KBM-7 (cell line): ENCODE measurements at places on chromosomes 12 and 14.

DNA sequence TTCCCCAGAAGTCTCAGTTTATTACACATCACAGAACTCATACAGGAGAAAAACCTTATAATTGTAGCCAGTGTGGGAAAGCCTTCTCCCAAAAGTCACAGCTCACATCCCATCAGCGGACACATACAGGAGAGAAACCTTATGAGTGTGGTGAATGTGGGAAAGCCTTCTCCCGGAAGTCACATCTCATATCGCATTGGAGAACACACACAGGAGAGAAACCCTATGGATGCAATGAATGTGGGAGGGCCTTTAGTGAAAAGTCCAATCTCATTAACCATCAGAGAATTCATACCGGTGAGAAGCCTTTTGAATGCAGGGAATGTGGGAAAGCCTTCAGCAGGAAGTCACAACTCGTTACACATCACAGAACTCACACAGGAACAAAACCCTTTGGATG lies 20.1 kb downstream of the ZNF84 start:
- DNase-seq = peak; percentile 15

DNA sequence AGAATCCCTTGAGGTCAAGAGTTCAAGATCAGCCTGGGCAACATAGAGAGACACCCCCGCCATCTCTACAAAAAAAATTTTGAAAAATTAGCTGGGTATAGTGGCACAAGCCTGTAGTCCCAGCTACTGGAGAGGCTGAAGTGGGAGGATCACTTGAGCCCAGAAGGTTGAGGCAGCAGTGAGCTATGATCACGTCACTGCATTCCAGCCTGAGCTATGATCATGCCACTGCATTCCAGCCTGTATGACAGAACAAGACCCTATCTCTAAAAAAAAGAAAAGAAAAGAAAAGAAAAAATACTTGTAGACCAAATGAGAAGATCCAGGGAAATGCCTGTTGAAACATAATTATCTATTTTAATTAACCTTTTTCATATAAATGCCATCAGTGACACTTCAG lies 93.8 kb upstream of the MDM1 start:
- DNase-seq = no peak

- no peak for DNase-seq
Measured at GRCh38 chr14:39451811-39452210, 19.6 kb upstream of the FBXO33 start.

DNA sequence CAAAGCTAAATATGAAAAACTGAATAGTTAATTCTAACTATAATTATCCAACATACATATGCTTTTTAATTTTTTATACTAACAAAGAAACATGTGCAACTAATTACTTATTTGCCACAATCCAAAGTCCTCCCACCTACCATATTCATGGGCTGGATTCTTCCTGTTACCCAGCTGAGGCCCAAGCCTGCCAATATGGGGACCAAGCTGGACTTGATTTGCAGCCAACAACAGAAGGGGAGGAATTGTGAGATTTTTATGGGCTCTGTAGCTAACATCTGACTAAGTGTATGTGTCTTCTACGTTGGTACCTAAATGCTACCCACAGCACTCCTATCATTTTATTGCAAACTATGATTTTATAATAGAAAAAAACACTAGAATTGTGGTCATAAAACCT lies 13.1 kb upstream of the ANKS1B start:
- DNase-seq = no peak

DNA sequence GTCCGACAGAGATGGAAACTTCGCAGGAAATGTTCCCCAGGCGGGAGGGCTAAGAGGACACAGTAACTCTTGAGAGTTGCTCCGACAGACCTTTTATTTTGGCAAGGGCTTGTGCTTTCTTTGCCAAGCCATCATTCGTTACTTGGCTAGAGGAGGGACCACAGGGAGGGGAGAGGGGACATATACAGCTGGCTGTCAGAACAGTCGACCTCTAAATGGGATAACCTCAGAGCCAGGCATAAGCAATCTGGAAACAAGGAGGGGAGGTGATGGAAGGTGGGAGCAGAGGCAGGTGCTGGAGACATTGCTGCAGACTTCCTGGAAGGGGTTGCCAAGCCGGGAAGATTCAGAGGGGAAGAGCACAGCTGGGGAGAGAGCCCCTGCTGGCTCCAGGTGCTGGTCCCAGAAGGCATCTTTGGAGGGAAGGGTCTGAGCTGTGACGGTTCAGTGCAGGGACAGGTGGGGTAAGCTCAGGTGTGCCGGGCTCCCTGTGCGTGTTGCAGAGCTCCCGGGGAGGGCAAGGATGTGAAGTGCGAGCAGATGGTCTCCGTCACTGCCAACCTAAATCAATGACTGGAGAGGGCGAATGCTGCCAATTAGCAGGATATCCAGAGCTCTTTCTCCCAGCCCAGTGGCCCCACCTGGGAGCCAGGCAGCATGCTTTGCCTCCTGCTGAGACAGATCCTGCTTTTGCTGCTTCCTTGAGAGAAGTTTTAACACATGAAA lies 50.1 kb downstream of the CHST11 start:
- DNase-seq = no peak

GRCh38 chr14:91830777-91831176 lies 36.6 kb downstream of the TC2N start:
- DNase-seq = no peak

DNA sequence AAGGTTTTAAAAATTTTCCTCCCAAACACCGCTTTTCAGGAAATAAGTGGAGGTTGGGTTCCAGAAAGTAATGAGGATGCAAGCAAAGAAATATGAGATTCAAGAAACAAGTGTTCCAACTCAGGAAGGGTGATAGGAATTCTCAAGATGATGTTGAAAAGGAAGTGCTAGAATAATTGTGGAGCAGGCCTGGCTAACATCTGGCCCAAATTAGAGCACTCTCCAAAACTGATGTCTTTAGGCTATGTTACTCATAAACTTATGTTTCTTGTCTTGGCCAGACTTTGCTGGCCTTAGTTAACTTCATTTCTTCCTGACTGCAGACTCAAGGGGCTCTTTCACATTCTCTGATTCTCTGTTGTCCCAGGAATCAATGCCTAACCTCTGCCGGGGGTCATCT lies 116.3 kb downstream of the TMTC3 start:
- DNase-seq = no peak

DNA sequence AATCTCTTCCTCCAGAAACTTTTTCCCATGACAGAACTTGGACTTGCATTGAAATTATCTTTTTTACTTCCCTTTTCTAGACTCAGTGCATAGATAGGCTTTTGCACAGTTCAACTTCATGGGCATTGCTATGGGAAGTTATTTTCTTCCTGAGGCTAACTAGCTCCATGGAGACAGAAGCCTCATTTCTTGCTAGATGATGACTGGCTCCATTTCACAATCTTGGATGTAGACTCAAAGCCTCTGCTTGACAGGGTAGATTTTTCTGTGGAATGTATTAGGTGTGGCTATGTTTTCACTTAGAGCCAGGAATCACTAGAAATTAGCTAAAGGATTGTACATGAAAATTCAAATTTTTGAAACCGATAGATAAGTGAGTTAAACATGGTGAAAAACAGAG lies 884.1 kb upstream of the MGAT4C start:
- DNase-seq = no peak

DNA sequence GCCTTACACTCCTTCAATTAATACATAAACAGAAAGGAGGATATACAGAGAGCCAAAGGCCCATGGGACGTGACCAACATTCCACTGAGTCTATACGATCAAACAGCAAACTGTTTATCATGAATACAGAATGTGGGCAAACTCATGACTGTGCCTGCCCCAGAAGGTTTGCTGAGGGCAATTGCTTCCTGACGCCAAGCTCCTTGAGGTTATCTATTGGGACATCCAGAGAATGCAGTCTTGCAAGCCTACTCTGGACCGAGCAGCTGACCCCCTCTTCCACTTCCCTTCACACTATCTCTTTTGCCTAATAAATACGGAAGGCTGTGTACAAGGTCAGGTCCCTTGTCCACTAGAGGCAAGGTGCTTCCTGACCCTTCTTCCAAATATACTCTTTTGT lies 18.5 kb upstream of the SLC10A1 start:
- no peak for DNase-seq

- DNase-seq = peak; percentile 43
Measured at GRCh38 chr12:47819138-47819895, 386 bp downstream of the HDAC7 start.

DNA sequence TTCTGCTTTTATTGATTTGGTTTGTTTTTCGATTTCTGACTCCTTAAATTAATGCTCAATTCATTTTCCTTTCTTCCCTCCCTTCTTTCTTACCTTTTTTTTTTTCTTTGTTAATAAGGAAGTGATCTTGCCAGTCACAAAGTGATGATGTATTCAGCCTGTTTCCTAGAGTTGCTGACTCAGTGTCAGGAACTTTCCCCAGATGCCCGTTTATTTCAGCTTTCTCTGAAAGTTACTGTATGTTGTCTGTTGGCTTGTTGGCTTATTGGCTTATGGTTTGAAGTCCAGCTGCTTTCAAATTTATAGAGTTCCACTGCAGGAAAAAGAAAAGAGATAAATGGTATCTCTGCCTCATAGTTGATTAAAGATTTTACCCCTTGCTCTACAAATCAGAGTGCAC lies 12.4 kb upstream of the SLC6A15 start:
- no peak for DNase-seq

- no peak for DNase-seq
Measured at GRCh38 chr14:72665259-72665658, 228.6 kb downstream of the DPF3 start.

DNA sequence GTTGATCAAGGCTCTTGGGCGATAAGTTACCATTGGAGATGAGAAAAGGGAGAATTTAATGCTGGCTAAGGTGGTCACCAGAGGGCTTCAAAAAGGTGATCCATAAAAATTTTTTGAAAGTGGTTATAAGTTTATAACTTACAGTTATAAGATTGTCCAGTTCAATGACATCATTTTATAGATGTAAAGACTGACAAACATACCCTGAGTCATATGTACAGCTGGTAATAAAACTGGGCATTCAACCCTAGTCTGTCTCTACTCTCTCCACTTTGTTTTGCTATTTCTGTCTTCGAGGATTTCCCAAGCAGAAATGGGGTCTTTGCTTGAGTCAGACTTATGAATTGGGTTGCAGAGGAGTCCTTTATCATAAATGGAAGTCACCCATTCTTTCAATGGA lies 454.0 kb downstream of the SOX5 start:
- DNase-seq = no peak

DNA sequence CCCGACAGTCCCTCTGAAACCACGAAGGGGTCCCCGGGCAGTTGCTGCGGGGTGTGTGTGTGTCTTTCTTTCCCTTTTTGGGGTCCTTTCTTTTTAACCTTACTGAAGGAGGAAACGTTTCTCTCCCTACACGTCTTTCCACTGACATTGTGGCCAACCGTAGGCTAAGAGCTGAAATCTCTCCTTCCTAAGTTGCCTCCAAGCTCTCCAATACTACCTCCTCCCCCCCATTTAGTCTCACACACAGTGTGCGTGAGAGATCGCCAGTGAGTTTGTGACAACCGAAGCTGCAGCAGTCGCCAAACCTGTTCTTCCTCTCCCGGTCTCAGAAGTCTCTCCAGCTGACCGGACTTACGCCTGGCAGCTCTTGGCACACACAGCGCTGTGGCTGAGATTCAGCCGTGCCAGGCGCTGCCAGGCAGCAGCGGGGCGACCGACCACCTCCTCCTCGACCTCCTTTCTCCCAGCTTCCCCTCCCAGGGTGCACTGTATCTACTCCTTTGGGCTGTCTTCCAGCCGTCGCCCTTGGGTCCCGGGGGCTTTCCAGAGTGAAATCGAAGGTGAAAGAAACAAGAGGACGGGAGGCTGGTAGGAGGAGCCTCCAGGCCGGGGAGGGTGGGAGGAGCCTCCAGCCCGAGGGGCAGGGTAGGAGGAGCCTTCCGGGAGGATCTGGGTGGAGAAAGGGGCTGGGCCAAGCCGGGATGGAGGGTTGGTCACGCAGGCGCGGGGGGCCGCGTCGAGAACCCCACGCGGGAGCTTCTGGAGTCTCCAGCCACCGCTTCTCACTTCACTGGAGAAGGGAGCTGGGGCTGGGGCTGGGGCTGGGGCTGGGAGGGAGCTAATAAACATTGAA lies at the start of gene TMTC2:
Gene TMTC2 (plus strand): TSS at position 739 of the 853 bp plus-strand sequence.
- DNase-seq = peak; percentile 93

DNA sequence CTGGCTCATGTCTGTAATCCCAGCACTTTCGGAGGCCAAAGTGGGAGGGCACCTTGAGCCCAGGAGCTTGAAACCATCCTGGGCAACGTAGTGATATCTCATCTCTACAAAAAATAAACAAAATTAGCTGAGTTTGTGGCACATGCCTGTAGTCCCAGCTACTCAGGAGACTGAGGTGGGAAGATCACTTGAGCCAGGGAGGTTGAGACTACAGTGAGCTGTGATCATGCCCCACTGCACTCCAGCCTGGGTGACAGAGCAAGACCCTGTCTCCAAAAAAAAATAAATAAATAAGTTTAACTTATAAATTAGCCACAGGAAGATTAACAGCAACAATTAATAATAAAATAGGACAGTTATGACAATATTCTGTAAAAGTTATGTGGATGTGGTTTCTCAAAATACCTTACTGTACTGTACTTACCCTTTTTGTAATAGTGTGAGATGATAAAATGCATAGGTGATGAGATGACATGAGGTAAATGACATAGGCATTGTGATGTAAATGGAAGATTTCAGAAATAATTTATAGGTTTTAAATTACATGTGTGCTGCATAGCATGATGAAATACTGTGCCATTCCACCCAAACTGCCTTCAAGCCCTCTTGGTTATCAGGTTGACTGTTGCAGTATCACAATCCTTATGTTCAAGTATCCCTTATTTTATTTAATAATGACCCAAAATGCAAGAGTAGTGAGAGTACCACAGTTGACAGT lies 22.0 kb downstream of the USP15 start:
- DNase-seq = no peak

GRCh38 chr12:8742501-8742900 lies 44.7 kb downstream of the RIMKLB start:
- no peak for DNase-seq

DNA sequence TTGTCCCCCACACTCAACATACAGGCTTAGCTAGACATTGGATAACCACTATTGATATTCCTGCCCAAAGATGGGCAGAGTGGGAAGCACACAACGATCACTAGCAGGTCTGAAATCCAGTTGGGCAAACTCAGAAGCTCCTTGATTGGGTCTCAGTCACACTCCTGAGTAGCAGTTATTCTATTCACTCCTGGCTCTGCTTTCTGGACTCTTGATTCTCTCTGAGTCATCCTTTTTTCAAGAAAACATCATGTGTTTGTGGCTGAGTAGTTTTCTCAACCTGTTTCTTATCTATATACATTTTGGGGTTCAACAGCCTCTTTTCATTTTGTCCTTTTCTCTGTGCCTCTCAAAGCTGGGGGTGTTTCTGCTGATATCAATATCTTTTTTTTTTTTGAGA lies 46.0 kb upstream of the MANSC4 start:
- no peak for DNase-seq

GRCh38 chr14:54660604-54661111 lies 93.7 kb downstream of the SAMD4A start:
- no peak for DNase-seq

- DNase-seq = peak; percentile 100
Measured at GRCh38 chr12:92145731-92146496, at the start of gene BTG1. BTG1 (minus strand) TSS chr12:92145846; CDS start chr12:92145535, 311 bp downstream.
